SK-N-SH (cell line): ENCODE measurements at places on chromosomes 1 and 21.

- DNase-seq: peak; percentile 89
Observed at GRCh38 chr1:11563560-11564069, 84.7 kb downstream of the DISP3 start.

GRCh38 chr1:2642560-2643413, 10.0 kb upstream of the MMEL1 start:
- peak; percentile 100 for DNase-seq

GRCh38 chr1:202161151-202162046, 997 bp upstream of the PTPN7 start:
- no peak for DNase-seq

DNA sequence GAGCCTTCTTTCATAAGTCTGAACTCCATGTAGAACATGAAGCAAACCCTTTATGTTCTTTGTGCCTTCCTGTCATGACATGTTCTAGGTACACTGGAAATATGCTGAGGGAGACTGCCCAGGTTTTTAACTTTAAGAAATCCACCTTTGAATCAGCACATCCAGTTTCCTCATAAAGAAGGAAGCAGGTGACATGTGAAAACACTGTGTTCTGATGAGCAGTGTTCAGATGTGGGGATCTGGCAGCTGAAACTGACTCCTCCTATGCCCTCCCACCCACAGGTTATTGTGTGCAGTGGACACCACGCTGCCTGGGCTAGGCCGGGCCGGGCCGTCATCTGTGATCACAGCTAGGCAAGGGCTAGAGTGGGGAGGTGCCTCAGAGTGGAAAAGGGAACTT, 51.1 kb downstream of the CNN3 start:
- DNase-seq: no peak

GRCh38 chr21:44869781-44870747, 3.4 kb downstream of the PTTG1IP start:
- no peak for DNase-seq

- no peak for DNase-seq
Observed at GRCh38 chr1:39113109-39113743, 87.1 kb downstream of the NDUFS5 start.

DNA sequence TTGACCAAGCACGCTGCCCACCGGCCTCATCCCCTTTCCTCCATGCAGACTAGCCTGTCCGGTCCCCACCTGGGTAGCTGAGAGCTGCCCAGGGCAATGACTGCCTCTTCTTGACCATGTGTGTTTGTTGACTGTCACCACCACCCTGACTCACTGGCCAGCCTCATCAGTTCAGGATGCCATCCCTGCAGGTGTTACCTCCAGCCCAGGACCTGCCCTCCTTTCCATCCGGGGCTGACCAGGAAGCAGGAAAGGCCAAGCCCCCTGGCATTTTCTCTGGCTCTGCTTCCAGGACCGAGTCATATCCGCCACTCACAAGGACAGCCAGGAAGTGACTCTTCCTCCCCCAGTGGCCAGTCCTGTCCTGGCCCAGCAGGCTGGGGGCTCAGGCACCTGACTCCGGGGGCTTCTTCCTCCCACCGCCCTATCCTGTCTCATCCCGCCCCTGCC, 17.1 kb downstream of the EPHA2 start:
- no peak for DNase-seq

DNA sequence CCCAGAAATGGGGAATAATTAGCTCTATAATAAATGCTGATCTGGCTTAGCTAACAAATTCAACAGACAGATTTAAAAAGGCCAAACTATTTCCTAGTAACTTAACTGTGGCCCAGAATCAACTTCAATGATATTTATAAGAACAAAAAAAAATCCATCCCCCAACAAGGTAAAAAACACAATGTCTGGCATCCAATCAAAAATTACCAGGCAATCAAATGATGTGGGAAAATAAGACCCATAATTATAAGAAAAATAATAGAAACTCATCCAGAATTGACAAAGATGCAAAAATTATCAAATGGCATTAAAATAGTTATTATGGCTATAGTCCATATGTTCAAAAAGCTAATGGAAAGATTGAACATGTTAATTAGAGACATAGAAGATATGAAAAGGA, 42.4 kb upstream of the CDC14A start:
- no peak for DNase-seq

- DNase-seq: no peak
Observed at GRCh38 chr1:207673399-207673798, 28.5 kb downstream of the CR1L start.

- DNase-seq: no peak
Observed at GRCh38 chr1:182690886-182691443, 6.6 kb upstream of the RGS8 start.

GRCh38 chr1:113654883-113655282, 104.4 kb downstream of the PHTF1 start:
- peak; percentile 44 for DNase-seq

DNA sequence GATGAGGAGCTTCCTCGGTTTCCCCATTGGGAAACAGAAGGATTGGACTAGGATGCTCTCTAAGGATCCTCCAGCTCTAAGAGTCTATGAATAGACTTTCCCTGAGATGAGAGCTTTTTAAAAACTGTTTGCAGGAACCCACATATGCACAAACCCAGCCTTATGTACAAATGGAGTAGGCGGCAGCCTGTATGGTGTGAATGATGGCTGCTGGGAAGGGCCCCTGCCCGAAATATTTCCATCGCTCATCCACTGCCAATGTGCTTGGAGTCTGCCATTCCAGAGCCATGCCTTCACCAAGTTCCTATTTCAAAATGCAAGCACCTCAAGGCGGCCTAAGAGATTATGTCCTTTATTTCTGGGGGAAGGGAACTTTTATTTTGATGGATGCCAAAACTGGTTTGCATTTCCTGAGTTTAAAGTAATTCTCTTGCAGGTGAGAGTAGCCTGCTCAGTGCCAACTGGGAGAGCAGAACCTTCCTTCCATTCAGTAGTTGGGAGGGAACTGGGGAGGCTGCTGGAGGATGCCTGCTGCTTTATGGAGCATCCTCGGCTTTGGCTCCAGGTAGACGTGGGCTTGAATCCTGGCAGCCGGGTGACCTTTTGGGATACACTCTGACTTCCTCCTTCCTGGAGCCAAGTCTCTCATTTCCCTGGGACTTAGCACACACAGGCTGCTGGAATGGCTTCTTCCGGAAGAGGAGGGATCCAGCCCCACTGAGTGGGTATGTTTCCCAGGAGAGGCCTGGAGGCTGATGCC, 165.9 kb downstream of the ACTL8 start:
- DNase-seq: no peak

GRCh38 chr1:63966016-63966415, 192.2 kb downstream of the ROR1 start:
- DNase-seq: no peak

DNA sequence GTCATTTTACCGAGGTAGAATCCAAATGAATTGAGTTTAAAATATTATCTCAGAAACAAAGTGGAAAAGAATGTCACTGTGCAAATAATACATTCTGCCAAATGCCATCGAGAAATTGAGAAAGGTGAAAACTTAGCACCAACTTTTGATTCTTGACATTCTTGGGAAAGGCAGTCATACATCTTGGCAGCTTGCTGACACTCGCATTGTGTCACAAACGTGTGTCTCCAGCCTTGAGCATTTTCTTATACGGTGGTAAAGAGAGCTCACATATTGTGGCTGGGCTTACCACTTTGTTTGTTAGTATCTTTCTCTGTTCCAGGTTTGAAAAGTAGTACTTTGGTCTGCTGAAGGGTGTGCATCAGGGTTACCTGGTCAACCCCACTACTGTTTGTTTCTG, 1456.1 kb downstream of the BRINP3 start:
- DNase-seq: no peak

- peak; percentile 66 for DNase-seq
Observed at GRCh38 chr1:183227422-183228346, 41.6 kb downstream of the LAMC2 start.

DNA sequence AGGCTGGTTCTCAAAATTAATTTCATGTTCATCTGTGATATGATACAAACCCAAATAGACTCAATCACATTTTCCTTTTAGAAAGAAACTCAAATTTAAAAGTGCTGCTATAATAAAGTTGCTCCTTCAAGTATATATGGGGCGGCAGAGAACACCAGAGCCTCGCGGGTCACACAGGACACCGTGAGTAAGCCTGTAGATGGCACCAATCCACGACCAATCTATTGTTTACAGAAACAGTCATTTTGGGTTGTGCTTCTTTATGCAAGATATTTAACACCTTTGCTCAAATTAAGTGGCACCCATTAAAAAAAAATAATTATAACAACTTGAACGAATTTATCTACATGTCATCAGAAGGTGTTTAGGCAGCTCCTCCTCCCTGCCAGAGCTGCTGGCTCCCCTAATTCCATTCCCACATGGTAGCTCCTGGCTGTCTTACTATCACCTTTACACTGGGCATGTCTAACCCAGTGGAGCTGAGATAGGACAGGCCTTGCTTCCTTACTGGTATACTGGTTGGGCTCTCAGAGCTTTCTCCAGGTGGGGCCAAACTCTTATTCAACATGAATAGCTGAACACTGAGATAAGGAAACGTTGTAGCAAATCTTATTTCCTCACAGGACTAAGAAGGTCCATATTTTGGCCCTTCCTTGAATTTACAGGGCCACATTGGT, 287.0 kb downstream of the SDCCAG8 start:
- no peak for DNase-seq

DNA sequence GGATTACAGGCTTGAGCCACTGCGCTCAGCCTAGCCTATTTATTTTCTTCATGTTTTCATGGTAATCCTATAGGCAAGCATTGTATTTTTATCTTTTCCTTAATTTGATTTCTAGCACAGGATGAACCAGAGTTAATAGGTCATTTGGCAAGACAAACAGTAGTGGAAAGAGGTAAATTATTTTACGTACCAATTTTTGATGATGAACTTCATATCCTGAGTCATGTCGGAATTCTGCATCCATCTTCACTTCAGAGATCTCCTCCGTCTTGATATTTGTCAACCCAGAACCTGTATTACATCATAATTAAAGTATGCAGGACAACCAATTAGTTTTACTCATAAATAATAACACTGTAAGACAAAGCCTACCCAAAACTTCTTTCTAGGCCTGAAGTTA, 162.6 kb downstream of the GABPA start:
- DNase-seq: no peak

DNA sequence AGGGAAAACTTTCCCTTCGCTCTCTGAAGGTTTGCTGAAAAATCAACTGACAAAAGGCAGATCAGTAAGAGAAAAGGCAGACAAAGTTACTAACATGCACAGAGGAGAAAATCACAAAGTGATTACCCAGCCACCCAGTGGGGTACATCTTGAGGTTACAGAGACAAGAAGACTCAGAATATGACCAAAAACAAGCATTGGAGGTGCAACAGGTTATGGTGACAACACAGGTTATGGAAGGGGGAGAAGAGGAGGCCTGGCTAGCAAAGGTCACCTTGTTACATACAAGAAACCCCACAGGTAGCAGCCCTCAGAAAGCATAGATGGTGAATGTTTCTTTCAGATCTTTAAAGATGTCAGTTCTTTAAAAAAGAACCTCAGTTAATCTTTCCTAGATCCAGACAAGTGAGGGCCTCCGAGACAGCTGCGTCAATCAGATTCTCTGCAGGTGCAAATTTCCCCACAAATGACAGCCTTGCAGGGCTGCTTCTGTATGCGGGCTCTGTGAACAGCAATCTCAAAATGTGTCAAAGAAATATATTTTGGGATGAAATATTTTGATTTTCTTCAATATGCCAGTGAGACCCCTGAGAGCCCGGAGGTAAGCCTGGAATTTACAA, 207.6 kb upstream of the RAB4A start:
- DNase-seq: no peak

DNA sequence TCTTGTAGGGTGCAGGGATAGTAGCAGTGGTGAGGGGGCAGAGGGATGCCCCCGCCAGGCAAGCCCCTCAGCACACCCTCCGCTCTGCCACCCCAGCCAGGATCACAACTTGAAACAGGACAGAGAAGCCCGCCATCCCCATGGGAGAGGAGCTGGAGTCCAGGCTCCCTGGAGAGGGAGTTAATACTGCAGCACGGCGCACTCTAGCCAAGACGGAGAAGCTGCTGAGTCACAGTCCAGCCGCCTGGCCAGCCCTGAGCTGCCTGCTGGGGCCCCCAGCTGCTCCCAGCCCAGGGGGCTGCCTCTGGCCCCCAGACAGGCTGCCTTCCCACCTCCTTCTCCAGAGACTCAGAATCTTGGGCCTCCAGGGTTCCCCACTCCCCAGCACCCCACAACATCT, 87.2 kb downstream of the SYT2 start:
- no peak for DNase-seq

GRCh38 chr21:45511007-45511406, 31.2 kb downstream of the SLC19A1 start:
- DNase-seq: no peak

GRCh38 chr1:240909701-240910457, 297.9 kb upstream of the GREM2 start:
- DNase-seq: no peak

GRCh38 chr1:86872086-86872485, 41.8 kb downstream of the SELENOF start:
- DNase-seq: no peak

DNA sequence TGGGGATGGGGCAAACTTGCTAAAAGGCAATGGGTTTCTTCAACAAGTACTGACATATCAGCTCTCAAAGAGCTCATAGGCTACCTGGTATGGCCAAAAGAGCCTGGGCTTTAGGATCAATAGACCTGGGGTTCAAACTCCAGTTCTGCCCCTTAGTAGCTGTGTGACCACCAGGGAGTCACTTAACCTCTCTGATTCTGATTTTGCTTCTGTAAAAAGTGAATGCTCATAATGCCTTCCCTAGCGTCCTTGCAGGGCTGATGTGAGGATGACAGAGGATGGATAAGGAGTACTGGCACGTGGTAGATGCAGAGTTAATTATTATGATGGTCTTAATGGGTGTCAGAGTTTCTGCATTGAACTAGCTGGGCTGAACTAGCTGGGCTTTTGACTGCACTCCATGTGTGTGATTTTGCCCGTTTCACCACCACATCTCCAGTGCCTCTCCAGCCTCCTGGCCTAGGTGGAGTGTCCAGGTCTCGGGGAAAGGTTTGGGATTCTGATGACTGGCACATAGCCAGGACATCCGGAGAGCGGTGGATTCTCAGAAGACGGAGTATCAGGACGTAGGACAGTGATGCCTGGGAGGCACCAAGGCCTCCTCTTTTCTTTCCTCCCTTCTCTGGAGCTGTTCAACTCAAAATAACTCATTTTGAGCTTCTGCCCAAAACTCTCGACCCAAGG, 15.2 kb downstream of the DISP3 start:
- no peak for DNase-seq

GRCh38 chr1:119012383-119012782, 24.2 kb upstream of the TBX15 start:
- no peak for DNase-seq
